ENCODE measurements at places on chromosomes 2 and 18.

GRCh38 chr2:120990451-120990871 lies 254.8 kb downstream of the GLI2 start:
- no peak for DNase-seq

- no peak for DNase-seq
Measured at GRCh38 chr2:232350804-232351685, 27.5 kb upstream of the ALPP start.

GRCh38 chr18:42477267-42477666 lies 522.2 kb downstream of the PIK3C3 start:
- no peak for DNase-seq

DNA sequence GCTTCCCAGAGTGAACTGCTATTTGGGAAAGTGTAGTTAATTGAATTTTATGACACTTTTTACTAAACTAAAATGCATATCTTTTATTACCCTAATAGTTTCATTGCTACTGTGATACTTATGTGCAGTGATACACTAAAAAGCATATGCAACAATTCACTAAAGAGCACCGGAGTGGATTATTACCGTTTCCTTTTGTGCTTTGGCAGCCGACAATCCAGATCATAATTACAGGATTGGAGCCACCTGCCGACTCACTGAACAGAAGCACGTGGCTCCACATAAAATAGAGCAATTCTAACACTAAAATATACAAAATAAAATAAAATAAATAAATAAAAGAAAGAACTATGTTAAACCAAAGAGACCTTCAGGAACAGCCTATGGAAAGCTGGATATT lies 583.4 kb downstream of the NRXN1 start:
- no peak for DNase-seq

DNA sequence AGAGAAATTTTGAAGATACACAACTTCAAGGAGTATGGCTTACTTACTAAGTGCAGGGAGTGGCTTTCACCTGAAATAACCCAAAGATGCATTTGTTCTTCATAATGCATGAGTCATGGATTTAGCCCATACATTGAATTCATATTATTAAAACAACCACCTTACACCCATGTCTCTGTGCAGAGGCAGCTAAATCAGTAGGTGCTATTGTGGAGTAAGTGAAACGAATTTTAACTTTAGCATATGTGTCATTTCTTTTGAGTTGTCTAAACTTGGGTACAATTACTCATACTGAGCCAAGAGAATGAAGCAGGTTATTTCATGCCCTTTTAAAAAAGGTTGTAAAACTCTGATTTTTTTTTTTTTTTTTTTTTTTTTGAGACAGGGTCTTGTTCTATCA lies 11.0 kb upstream of the ANKRD29 start:
- no peak for DNase-seq

GRCh38 chr2:11416931-11417330 lies 49.0 kb downstream of the E2F6 start:
- DNase-seq, result no peak

- DNase-seq, result no peak
Measured at GRCh38 chr18:7190547-7191156, 40.2 kb upstream of the LRRC30 start.

DNA sequence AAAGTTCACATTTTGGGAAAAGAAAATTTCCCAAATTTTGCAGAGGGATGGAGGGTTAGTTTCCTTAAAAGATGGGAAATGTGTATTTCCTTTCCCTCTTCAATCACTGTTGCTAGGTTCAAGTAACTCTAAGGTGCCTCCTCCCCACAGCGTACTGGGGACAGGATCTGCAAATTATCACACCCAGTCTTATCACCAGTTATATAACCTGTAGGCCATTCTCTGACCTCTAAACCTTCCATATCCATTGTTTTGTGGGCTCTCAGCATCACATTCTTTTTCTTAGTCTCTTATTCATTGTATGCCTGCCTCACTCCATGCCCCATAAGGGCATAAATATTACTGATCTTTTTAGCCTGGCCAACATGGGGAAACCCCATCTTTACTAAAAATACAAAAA lies 3.6 kb upstream of the MTHFD2 start:
- DNase-seq, result no peak

GRCh38 chr2:10405448-10405847 lies 42.7 kb downstream of the ODC1 start:
- DNase-seq, result no peak

GRCh38 chr2:34909992-34910705 lies 1311.0 kb upstream of the FAM98A start:
- no peak for DNase-seq

- no peak for DNase-seq
Measured at GRCh38 chr2:196291873-196292800, 120.8 kb upstream of the STK17B start.

GRCh38 chr2:143505542-143505941 lies 376.3 kb downstream of the ARHGAP15 start:
- DNase-seq, result no peak

DNA sequence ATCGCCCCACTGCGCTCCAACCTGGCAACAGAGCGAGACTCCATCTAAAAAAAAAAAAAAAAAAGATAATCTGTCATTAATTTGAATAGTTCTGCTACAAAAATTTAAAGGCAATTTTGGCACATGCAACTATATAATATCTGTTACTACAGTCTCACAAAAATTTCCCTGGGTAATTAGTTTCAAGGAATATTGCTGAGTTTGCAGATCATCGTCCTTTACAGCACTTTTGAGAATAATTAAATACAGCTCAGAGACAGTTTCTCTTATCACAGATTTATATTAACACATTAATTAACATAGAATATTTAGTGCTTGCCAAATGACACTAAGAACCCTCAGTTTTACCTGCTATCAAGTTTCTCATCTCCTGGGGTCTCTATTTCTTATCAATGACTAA lies 540.4 kb upstream of the ZNF804A start:
- no peak for DNase-seq

GRCh38 chr2:200086911-200087310 lies 131.5 kb downstream of the MAIP1 start:
- no peak for DNase-seq

DNA sequence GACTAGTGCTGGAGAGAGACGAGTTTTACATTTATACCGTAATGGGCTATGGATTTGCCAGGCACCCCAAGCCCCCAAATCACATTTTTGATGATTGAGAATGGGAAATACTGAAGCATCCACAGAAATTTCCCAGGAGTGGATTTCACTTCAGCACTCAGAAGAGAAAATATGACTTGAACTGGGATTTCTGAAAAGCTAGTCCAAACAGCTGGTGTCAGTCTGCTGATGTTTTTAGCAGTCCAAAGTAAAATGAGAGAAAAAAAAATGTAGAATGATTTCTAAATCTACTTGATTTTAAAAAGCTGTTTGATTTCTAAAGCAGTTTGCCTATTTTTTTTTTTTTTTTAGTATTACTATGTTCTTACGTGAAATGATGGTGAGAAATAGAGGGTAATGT lies 105.0 kb downstream of the PLEKHM3 start:
- no peak for DNase-seq

DNA sequence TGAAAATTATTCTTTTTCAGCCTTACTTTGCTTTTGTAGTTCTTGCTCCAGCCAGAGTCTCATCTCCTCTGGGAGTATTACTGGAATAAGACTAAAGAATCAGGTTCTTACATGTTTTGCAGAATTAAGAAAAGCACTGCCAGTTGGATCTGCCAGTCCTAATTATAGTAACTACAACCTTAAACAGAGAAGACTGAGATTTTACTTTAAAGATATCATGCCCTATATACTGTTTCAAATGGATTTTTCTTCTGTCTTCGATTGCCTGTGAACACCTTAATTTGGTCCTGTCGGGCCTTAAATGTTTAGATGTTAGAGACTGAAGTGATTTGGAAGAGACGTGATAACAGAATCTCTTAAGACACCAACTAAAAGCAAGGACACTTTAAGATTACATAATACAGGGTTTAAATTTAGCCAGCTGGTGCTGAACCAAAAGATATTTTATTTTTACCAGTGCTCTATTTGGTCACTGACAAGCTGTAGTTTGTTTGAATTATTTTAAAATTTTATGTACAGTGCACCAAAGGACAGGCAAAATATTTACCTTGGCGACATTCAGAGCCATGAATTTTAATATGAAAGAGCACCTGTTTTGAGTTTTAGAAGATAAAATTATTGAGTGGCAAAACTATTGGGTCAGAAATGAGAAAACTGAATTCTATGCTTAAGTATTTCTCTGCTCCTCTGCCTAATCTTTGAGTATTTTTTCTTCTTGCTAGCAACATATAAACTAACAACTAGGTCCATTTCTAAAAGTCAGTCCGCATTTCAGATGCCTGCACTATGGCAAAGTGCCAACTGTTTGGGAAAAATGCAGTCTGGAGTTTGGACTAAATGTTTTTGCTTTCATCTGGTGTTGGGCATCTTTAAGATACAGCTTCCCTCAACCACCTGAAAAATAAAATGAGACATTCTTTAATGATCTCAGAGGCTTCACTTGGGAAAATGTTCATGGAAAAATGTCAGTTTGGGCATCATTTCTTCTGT lies 300.0 kb downstream of the XIRP2 start:
- no peak for DNase-seq

DNA sequence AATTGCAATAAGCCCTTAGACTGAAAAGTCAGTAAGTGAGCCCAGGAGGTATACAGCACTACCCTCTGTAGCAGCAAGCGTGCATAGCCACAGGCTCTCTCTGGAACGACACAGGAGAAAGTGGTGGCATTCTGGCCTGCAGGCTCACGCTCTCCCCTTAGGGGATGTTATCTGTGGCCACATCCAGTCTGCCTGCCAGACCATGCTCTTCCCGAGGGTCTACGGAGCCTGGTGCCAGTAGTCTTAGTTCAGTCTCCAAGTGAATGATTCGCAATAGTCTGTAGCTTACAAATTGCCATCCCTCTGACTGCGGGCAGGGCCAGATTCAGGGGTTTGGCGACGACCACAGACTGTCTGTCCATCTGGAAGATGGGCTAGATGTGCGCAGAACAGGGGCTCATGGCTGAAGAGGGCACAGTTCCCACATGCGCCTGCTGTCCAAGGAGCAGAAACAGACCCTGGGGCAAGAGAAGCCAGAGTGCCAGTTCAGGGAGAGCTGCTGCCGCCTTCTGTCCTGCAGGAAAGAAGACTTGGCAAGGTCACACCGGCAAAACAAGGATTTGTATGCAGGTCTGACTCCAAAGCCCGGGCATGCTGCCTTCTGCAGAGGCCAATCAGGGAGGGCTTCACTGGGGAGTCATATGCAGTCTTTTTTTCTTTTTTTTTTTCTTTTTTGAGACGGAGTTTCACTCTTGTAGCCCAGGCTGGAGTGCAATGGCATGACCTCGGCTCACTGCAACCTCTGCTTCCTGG lies 3.5 kb upstream of the KLF11 start:
- DNase-seq, result no peak

GRCh38 chr2:239142806-239143205 lies 258.0 kb downstream of the HDAC4 start:
- DNase-seq, result no peak

DNA sequence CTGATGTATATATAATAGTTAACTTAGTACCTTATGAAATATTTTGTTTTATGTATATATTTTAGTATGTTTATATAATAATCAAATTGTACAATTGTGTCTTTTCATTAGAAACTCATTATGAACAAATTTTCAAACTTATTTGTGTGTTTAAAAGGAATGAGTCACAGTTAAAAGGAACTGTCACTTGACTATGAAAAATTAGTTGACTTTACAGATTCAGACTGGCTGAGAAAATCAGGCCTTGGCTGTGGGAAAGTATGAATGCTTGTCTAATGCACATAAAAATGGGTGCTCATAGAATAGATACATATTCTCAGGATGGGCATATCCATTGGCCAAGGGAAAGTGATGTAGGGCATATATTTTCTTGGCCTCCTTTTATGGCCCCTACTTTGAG lies 576.8 kb downstream of the SATB2 start:
- DNase-seq, result no peak

DNA sequence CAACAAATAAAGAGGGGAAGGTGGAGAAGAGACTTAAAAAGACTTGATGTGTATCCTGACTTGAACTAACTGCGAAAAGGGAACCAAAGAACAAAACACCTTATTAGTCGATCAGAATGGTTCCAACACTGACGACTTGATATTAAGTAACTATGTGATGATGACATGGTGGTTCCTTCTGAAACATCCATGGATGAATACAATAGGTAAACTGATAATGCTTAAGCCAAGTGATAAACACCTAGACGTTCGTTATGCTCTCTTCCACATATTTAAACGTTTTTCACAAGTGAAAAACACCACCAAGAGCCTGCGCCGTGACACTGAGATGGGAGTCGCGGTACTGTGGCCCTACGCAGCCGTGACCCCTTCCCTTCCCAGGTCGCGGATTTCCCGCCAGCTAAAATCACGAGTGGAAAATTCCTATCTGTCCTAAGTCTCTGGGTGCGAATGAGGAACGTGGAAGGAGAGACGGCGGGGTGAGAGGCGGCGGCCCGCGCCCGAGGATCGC lies 797 bp downstream of the TTC32 start:
- no peak for DNase-seq

DNA sequence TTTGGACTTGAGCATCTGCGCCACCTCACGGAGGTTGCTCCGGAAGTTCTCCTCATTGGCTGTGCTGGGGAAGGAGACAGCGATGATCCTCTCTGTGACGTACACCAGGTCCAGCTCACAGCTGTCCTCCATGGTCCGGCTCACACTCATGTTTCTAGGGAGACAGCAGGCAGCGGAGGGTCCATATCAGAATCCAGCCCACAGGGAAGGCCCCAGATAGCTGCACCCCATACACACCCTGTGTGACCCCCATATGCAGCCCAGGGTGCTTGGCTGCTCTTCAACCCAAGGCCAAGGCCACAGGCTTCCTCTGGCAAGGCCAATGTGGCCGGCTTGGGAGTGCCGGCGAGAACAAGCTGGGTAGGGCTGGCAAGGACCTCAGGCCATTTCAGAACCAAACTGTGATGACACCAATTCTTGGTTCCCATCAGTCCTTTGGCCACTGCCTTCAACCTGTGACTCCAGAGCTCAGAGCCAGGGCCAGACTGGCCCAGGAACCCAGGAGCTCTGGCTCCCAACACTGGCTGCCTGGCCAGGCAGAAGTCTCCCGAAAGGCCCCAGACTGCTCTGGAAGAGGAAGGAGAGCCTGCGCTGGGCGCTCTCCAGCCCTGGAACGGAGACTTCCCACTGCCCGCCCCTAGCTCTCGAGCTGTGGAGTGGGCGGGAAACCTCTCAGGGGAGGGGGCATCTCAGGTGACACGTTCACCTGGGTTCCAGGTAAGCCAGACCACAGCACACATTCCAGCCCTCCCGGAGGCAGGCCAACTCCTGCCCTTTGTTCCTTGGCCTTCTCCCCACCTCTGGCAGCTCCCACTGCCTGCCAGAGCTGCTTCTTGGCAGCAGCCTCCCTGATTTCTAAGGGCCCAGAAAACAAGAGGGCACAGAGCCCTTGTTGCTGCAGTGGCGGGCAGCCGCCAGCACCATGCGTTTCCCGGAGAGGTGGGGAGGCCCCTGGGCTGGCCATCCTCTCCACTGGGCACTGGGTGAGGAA lies 104.7 kb downstream of the TNS1 start:
- DNase-seq, result no peak

GRCh38 chr2:149271575-149271974 lies 58.8 kb upstream of the LYPD6 start:
- no peak for DNase-seq

DNA sequence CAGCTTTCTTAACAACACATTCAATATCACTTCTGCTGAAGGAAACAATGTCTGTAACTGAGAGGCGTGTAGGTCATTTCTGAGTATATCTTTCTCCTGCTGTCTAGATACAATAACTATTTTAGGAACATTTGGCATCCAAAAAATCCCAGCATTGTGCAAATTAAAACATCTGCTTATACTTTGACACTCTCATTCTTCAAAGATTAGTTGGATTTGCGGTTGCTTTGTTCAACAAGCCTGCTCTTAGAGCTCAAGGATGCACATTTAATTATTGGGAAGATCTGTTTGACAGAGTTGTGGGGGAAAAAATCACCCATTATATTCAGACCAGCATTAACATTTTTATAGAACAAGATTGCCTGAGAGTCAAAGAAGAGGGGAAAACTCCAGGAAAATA lies 449.5 kb upstream of the HNRNPA3 start:
- no peak for DNase-seq
